Midbrain (tissue), 1 donor: ENCODE measurements at places on chromosomes 4 and X.

DNA sequence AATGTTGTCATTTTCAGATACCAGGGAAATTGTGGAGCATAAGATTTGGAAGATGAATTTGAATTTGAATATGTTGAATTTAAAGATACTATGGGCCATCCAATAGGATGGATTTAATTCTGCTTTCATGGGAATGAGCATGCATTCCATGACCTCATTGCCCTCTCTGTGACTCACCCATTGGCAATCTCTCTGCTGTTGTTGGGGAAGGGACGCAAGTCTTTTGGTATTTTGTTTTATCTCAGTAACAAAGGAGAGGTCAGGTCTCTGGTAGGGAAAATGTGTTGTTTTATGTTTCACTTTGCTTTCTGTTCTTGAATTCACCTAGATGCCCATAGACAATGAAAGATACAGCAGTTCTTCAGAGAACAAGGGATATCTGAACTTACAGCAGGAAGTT lies 42.1 kb upstream of the MAGEA4 start:
- no peak for DNase-seq

DNA sequence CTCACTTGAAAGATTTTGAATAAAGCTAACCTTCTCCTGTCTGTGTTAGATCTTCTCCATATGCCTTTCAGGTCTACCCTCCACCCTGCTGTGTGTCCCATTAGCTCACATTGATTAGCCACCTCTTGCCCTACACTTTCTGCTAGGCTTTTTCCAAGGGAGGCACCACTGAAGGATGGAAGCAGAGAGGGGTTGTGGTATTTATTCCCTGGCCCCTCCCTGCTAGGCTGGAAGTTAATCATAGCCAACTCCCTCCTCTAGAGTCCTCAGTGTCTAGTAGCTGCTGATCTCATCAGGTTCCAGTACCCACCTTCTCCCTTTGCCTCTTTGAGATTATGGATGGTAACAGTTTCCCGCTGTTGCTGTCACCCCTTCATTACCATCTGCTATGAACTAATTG lies 8.9 kb upstream of the SMIM43 start:
- no peak for DNase-seq

- DNase-seq: no peak
Observed at GRCh38 chr4:189502841-189503435, 437.7 kb upstream of the FRG1 start.

DNA sequence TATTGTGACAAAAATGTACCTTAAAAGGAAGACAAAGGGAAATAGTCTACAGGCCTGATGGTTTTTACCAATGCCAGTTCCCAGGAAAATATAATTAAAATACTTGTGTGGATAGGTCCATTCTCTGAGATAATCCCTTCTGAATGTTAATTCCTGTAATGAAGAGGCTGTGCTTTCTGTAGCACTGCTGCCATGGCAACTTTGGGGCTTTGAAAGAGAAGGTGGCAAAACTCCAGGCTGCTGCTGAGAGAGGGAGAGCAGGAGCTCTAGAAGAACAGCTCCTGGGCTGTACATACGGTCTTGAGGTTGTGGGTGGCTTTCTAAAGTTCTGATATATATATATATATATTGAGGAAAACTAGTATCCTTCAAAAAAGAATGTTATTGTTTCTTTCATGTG lies 125.4 kb downstream of the PDLIM5 start:
- DNase-seq: peak; percentile 78

DNA sequence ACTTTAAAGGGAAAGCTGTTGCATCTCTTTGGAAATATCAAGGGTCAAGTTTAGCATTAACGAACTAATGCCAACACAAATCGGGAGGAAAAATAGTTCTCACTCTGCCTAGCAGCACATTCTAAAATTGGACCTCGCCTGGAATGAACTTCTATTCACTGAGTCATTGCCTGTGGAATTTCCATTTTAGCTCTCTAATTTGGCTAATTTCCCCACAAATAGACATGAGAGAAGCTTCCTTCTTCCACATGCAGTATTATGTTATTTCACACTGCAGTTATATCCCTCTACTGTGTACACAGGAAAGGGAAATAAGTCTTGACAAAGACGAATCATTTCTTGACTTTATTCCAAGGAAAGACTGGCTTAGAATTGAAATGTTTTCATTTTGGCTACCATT lies 9.3 kb downstream of the ZXDA start:
- DNase-seq: peak; percentile 6

- no peak for DNase-seq
Observed at GRCh38 chrX:31981546-31982062, 909.8 kb upstream of the FTHL17 start.

GRCh38 chr4:155881555-155881954 lies 15.5 kb upstream of the ASIC5 start:
- DNase-seq: no peak
